RPMI7951 (cell line): ENCODE measurements at places on chromosomes 7 and 10. TPM values are rescaled to one million over a fixed set of nuclear protein-coding genes. Genes with fewer than 3 reads are reported as not detected.

- DNase-seq, result no peak
These were observed 21.7 kb downstream of the AMZ1 start for GRCh38 chr7:2709553-2710285.

DNA sequence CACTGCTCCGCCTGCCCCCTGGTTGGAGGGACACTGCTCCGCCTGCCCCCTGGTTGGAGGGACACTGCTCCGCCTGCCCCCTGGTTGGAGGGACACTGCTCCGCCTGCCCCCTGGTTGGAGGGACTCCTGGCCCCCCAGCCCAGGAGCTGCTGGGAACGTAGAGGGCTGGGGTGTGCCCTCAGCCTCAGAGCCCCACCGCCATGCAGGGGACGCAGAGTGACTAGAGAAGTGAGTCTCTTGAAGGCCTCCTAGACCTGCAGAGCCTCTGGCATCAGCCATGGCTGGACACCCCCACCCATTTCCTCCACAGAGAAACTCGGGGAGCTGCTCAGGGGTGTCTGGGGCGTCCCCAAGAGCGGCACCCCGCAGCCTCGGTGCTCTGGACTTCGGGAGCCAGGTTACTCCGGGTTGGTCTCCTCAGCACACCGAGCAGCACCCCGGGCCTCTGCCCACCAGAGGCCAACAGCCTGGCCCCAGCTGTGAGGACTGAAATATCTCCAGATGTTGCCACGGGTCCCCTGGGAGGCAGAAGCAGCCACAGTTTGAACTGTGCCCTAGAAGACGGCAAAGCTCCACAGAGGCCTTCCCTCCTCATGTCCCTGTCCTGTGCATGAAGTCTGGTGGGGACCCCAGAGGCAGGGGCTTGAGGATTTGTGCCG is 191.9 kb downstream of the ELFN1 start:
- DNase-seq, result no peak

GRCh38 chr10:103847909-103848468 is 7.4 kb downstream of the SH3PXD2A start:
- DNase-seq, result no peak

The ITGA8 gene
- total RNA-seq, result 6.7 and 7.6 TPM in 2 replicates
